Fibroblast of skin of scalp (primary cell): ENCODE measurements at places on chromosomes 1 and 21.
A peak's percentile ranks its signal among the peaks of the same experiment; 100 is the strongest.

GRCh38 chr1:212634252-212634651 is 25.7 kb downstream of the ATF3 start:
- no peak for DNase-seq

DNA sequence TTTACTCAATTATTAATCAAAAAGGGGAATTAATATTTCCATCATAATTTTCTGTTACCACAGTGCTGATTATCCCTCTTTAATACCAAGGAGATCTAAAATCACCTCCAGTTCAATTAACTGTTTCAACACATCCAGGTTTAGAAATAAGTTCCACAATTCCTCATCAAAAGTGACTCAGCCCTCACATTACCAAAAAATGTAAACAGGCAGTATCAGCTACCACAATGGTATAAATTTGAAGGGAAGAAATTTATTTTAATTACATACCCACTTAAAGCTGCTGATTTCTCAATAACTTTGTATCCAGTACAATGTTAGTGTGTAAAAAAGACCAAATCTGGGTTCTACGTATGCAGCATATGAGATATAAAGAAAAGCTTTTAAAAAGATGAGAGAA is 51.9 kb downstream of the EIF4G3 start:
- DNase-seq, result peak; percentile 30

- DNase-seq, result peak; percentile 59
Measured at GRCh38 chr1:169110689-169111447, 4.4 kb downstream of the ATP1B1 start.

GRCh38 chr1:102776071-102776470 is 332.3 kb downstream of the COL11A1 start:
- no peak for DNase-seq

DNA sequence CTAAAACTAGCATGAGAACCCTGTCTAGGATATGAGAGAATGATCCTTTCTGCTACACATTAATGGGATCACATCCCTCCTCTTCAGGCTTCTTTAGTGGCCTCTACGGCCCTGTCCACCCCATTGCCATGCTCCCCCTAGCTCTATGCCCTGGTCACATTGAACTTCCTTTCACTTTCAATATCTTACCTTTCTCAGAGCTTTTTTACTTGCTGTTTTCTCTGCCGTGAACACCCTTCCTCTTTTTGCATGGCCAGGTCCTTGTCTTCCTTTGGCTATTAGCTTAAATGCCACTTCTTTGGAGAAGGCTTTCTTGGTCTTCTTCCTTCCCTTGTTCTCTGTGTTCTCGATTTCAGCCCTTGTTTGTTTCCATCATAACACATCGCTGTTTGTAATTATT is 97.4 kb downstream of the GIPC2 start:
- no peak for DNase-seq

DNA sequence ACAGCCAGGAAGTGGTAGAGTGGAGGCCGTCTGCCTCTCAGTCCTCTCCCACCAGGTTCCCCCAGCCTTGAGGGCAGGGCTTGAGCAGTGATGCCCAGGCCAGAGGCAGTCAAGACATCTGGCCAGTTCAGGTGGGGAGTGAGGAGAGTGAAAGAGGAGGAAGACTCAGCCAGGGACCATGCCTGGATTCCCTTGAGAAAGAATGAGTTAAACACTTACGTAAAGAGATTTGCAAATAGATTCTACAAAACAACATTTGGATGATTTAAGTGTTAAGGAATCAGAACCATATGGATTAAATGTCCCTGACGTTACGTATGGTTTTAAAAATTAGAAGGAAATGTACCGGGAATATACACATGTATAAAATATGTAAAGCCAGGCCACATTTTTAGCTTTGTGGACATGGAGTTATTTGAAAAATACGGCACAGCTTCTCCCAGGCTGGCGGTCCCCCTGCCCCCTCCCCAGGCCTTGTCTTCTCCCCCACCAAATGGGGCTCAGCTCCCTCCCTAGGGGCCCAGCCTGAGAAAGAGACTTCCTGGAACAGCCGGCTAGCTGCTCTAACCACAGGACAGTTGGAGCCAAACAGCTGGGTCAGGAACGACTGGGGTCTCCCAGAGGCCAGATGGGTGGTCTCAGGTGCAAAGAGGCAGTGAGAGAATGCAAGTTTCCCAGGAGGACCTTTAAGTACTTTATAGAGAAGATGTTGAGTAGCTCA is 188.3 kb upstream of the EDN2 start:
- peak; percentile 99 for DNase-seq

GRCh38 chr1:244211559-244211944 is 160.5 kb downstream of the ZBTB18 start:
- DNase-seq, result no peak

DNA sequence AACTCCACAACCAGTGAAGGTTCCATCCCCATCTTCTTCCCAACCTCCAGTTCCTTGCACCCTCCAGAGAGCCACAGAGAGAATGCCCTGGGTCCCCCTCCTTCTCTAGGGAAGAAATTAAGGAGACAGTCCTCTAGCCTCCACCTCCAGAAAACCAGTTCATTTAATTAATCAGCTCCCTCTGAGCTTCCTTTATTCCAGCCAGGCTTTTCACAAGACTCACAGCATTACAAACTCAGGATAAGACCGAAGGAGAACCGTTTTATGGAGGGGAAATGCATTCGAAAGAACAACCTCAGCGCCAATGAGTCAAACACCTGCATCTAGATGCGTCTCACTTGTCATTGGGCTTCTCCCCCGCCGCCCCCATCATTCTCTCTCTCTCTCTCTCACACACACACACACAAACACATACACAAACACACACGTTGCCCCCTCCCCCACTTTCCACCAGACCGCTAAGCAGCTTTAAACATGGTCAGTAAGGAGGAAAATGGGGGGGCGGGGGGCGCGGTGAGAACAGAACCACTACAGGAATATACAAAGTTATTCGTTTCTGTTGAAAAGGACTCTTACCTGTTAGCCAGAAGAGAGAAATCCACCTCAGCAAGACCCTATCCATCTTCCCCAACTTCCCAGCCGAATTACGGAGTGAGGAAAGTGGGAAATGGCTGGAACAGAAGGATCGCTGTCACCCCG is 544 bp downstream of the ILDR2 start:
- DNase-seq, result no peak

- no peak for DNase-seq
Measured at GRCh38 chr21:19712441-19712840, 1285.8 kb upstream of the NCAM2 start.

GRCh38 chr1:26401891-26402290 is 8.7 kb upstream of the LIN28A start:
- DNase-seq, result no peak

DNA sequence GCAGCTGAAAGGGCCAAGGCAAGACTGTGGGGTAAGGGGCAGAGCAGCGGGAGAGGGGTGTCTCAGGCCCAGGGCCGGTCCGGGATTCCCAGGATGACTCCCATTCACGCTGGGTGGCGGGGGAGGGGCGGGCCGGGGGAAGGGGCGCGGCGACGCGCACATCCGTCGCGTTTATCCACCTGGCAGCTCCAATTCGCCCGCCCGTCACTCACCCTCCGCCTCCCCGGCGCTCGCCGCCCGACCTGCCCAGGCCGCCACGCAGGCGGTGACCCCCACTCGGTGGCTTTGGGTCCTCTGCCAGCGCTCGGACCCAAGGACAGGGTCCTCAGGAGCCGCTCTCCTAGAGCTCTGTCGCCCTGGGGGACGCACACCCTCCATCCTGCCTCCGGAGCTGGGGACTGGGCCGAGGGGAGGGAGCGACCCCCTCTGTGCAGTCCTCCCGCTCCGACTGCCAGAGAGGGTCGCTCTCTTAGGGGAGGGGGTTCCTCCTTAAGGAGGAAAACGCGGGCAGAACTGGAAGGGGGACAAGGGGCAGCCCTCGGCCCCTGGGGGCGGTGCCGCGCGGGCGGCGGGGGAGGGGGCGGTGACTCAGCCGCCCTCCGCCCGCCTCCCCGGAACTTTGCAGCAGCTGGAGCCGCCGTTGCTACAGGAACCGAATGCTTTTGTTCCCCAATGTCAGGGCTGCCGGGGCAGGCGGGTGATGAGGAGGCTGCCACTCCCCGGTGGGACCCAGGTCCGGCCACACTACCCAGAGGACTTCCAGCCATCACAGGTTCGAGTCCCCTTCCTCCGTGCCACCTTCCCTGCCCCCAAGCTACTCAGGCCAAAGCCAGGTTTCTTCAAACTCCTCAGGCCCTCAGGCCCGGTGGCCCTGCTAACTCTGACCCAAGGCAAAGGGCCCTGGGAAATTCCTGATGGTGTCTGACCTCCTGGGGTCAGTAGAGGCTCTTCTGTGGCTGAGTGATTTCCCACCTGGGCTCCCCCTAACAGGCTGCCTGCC is 3.4 kb downstream of the ADGRB2 start:
- peak; percentile 77 for DNase-seq

DNA sequence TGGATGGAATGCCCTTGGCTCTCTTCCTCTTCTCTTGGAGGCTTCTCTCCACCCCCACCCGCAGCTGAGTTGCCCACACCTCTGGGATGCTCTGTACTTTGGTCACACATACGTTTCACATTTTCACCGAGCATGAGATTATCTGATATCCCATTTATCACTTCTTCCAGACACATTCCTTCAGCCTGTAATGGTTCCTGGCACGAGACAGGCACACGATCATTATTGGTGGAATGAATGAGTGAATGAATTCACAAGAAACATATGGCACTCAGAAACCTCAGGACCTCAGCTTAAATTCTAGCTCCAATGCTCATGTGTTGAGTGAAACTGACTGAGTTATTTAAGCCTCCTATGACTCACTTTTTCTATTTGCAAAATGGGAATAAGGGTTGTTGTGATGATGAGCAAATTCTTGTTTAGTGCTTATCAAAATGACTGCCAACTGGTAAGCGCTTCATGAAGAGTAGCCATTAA is 242.7 kb upstream of the JUN start:
- peak; percentile 86 for DNase-seq

- no peak for DNase-seq
Measured at GRCh38 chr1:89620664-89621063, 12.3 kb upstream of the LRRC8C start.

- no peak for DNase-seq
Measured at GRCh38 chr1:28412731-28413130, 43.2 kb downstream of the PHACTR4 start.

GRCh38 chr21:41933313-41934079 is 20.3 kb downstream of the C2CD2 start:
- DNase-seq, result peak; percentile 49

GRCh38 chr21:45256912-45257672 is 30.6 kb downstream of the POFUT2 start:
- no peak for DNase-seq

GRCh38 chr1:92342401-92342800 is 43.5 kb downstream of the RPAP2 start:
- no peak for DNase-seq

DNA sequence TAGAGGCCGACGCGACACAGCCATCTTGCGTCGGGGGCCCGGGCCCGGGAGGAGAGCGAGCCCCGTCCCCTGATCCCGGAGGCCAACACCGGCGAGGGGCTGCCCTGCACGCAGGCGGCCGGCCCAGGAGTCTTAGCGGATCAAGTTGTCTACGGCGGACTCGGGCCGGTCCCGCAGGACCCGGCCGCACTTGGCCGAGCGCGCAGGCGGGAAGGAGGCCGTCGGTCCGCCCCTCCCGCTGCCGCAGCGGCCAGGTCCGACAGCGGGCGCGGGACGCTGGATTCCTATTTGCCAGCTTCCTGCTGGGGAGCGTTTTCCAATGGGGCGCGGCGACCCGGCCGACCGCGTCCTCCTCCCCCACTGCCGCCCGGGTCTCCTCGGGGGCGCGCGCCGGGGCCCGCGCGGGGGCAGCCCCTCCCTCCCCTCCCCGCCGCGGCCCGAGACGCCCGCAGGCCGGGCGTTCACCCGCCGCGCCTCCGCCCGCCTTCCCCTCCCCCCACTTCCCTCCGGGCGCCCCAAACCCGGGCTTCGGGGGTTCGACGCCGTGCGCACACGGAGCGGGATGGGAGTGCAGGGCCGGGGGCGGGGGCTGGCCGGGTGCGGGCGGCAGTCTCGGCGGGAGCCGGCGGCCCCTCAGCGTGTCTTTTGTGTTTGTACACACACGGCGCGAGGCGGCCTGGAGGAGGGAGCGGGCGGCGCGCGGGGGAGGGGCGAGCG is 517 bp upstream of the H3-3A start:
- DNase-seq, result peak; percentile 83

DNA sequence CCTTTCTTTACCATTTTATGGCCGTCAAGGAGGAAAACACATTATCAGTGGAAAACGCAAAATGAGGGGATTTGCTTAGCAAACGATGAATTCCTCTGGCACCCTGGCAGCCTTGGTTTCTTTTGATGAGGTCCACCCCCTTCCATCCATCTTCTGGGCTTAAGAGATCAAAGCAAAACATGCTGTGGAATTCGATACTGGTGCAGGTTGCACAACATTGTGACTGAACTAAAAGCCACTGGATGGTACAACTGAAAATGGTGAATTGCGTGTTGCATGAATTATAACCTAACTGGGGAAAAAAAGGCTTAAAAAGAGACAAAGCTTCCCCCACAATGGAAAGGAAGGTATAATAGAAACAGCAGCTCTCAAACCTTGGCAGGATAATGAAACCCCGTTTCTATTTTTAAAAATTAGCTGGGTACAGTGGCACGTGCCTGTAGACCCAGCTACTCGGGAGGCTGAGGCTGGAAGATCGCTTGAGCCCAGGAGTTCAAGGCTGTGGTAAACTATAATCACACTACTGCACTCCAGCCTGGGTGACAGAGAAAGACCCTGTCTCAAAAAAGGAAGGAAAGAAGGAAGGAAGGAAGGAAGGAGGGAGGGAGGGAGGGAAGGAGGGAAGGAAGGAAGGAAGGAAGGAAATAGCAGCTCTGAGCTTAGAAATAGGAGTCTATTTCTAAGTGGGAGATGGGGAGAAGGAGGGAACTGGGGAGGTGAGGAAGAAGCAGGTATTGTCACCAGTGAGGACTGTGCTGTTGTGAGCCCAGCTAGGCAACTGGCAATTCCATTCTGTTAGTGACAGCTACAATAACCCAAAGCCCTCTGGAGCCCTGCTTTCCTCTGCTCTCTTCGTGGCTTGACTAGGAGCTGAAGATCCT is 29.0 kb upstream of the LGALS8 start:
- DNase-seq, result no peak

- no peak for DNase-seq
Measured at GRCh38 chr1:58857680-58858673, 74.1 kb upstream of the JUN start.

GRCh38 chr1:25996966-25997827 is 666 bp downstream of the PAFAH2 start:
- no peak for DNase-seq

- DNase-seq, result no peak
Measured at GRCh38 chr1:183237046-183237445, 51.0 kb downstream of the LAMC2 start.

- DNase-seq, result no peak
Measured at GRCh38 chr1:54302951-54303843, 103.0 kb downstream of the SSBP3 start.

GRCh38 chr1:233372218-233373120 is 44.9 kb downstream of the MAP3K21 start:
- no peak for DNase-seq
